Foreskin keratinocyte (primary cell): ENCODE measurements at places on chromosomes 4 and X. TPM values are rescaled to one million over a fixed set of nuclear protein-coding genes. Genes with fewer than 3 reads are reported as not detected.

DNA sequence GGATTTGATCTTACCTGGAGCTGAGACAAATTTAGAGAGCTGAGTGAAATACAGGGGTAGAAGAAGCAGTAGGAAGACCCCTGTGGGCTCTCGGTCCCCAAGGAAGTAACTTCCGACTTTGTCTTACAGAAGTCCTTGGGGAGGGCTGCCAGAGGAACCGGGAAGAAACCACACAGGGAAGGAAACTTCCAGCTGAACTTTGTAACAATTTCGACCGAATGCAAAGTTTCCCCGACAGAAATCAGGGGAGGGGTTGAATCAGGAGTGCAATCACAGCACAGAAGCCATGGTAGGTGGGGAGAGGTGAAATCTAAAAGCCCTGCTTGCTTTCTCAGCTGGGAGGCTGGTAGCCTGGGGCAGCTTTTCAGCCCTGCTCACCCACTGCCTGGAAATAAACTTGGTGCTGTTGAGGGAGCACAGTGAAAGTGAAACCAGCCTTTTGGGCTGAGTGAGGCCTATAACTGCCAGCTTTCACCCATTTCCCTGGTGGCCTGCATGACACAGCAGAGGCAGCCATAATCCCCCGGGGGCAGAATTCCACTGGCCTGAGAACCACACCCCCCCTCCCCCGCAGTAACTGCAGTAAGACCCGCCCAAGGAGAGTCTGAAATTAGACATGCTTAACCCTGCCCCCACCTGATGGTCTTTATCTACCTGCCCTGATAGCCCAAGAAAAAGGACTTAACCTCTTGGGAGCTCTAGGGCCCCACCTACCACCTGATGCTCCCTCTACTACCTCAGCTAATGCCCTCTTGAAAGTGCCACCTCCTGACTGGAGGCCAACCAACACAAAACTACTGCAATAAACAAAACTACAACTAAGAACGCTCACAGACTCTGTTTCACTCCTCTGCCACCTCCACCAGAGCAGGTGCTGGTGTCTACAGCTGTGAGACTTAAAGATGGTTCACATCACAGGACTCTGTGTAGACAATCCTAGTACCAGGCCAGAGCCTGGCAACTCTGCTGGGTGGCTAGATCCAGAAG is 248.2 kb downstream of the PARM1 start:
- no peak for DNase-seq

ZRSR2 gene
- polyA plus RNA-seq = 6.9 and 7.2 TPM in 2 replicates

PNMA5 gene
- not detected in 2 replicates for polyA plus RNA-seq

MAP7D2 gene
- 1.9 and 2.1 TPM in 2 replicates for polyA plus RNA-seq

SPANXD gene
- polyA plus RNA-seq = not detected in 2 replicates

DNA sequence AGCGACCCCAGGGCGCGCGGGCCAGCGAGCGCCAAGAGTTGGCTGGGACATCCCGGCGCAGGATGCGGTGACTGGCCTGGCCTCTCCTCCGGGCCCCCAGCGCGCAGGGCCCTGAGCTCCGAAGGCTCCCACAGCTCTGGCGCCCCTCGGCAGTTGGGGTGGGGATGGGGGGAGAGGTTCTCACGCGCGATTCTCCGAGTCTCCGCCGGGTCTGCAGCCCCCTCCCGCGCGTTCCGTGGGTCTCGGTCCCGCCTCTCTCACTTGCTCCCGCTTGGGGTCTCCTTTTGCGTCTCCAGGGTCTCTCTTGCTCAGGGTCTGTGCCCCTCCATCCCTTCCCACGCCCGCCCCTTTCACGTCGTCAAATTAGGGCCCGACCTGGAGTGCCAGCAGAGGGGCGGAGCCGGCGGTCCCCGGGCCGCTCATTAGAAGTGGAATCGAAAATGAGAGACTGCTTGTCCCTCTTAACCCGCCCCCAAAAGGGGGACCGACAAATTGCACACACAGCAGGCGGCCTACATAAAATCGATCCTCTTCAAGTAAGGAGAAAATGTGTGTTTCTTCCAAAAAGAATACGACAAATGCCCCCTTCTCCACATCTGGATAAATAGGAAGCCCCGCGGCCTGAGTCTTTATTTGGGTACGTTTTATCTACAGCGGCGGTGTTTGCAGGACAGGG is 877 bp upstream of the NKX1-1 start:
- DNase-seq = no peak

DNA sequence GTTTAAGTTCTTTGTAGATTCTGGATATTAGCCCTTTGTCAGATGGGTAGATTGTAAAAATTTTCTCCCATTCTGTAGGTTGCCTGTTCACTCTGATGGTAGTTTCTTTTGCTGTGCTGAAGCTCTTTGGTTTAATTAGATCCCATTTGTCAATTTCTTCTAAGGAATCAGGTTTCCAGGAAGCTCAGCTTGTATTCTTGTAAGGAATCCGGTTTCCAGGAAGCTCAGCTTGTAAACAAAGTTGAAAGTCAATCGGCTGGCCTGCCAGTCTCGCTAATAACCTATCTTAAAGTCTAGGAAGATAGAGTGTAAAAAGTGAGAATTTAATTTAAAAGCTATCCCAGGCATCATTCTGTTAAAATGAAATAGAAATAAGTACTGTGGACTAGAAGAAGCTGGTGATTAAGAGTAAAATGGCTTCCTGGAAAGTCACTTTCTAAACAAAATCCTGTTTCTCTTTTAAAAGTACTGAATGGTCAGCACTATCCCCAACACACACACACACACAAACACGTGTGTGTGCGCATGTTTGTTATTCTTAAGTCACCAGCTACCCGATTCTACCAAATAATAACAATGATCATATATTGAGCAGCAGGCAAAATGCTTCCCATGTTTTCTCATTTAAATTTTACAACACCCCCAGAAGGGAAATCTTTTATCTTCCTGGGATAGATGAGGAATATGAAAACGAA is 171.7 kb downstream of the PAPSS1 start:
- DNase-seq = no peak

DNA sequence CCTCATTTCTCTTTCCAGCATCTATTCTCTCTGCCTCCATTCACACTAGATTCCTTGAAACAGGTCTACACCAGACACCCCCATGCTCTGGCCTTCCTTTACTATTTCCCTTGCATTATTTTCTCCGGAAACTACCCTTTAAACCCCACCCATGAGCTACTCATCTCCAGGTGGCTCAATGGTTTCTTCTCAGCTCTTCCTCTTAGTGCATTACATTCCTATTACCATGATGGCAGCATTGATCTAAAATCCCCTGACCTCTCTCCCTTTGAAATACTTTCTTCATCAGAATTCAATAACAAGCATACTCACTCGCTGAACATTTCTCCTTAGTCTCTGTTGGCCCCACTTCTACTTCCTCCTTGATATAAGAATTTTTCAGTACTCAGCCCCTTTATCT is 94.6 kb downstream of the SYNPO2 start:
- no peak for DNase-seq

F9 gene
- polyA plus RNA-seq = not detected in 2 replicates

DNA sequence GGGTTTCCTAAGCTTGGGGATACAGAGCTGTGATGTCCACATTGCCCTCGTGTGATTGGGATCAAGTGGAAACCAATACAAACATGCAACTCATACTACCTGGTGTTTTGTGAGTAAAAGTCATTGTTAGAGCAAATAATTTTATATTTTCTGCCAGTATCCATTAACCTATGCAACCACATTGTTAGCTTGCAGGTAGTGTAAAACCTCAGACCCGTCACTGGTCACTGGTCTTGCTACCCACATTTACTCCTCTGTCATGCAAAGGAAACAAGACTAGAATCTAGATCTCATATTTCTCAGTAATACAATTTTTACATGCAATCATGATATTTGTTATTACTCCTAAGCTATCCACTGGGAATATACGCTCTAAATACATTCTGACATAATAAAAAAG is 324.3 kb upstream of the NDST4 start:
- no peak for DNase-seq
